GM13976 (cell line): ENCODE measurements at places on chromosomes 13 and 19.

GRCh38 chr19:46932346-46932745 is 71.5 kb downstream of the ARHGAP35 start:
- DNase-seq, result no peak

GRCh38 chr19:19655051-19655594 is 8.4 kb downstream of the ATP13A1 start:
- DNase-seq, result peak; percentile 23

DNA sequence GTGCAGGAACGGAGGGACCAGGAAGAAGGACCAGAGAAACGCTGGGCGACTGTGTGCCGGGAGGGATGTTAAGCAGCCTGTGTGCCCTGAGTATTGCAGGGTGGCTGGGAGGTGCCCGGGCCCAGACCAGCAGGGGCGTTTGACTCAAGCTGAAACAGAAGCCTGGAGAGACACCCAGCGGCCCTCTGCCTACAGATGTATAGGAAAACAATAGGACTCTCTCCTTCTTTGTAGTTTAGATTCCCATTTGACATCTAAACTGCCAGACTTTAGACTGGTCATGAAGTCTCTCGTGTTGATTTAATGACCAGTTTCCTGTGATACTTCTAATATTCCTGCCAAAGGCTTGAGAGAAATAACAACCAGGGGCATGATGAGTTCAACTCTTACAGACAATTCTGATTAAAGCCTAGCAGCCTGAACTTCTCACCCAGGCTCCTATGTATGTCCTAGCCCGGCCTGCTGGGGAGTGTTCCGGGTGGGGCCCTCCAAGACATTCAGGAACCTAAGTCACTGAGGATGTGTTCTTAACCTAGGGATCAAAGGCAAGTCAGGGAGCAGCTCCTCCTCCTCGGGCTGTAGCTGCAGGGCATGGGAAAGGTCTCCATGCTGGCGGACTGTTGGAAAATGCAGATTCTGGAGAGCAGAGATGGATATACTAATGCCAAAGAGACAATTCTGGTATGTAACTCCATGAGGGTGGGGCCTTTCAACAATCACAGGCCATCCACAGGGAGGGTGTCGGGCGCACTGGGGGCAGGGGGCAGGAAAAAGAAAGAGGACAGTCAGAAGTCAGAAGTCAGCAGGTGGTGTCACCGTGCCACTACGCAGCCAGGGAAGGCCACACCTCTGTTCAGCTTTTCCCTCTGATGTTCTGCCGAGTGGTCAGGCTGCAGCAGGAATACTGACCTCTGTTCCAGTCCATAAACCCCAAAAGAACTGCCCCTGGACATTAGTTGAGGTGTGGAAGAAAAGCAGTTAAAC is 131.8 kb downstream of the STARD13 start:
- DNase-seq, result no peak

DNA sequence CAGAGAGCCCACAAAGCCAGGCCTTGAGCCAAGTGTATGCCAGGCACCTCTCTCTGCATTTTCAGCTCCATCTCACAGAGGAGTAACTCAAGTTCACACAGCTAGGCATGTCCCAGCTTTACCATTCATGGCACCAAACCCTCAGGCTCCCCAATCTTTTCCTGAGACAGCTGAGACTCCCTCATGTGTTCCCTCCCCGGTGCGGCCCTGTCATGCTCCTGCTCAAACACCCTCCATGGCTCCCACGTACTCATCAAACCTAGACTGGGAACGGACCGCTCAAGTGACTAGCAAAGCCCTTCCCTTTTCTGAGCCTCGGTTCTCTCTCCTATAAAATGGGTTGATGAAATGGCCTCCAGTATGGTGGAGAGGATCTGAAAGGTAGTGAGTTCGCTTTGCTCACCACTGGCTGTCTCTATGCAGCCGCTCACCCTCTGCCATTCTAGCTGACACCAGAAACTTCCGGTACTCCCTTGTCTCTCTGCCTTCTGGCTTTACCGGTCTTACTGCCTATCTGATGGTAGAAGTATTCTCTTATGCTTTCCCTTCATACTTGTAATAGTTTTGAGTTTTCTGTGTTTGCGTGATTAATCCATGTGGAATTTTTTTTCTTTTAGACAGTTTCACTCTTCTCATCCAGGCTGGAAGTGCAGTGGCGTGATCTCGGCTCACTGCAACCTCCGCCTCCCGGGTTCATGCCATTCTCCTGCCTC is 7.8 kb upstream of the SLC44A2 start:
- no peak for DNase-seq

- no peak for DNase-seq
These were observed 278.0 kb downstream of the ITGBL1 start for GRCh38 chr13:101730420-101731000.

- no peak for DNase-seq
These were observed 1214.1 kb downstream of the DIAPH3 start for GRCh38 chr13:58949646-58950045.

- no peak for DNase-seq
These were observed 5.3 kb downstream of the FAM187B start for GRCh38 chr19:35223084-35223790.

DNA sequence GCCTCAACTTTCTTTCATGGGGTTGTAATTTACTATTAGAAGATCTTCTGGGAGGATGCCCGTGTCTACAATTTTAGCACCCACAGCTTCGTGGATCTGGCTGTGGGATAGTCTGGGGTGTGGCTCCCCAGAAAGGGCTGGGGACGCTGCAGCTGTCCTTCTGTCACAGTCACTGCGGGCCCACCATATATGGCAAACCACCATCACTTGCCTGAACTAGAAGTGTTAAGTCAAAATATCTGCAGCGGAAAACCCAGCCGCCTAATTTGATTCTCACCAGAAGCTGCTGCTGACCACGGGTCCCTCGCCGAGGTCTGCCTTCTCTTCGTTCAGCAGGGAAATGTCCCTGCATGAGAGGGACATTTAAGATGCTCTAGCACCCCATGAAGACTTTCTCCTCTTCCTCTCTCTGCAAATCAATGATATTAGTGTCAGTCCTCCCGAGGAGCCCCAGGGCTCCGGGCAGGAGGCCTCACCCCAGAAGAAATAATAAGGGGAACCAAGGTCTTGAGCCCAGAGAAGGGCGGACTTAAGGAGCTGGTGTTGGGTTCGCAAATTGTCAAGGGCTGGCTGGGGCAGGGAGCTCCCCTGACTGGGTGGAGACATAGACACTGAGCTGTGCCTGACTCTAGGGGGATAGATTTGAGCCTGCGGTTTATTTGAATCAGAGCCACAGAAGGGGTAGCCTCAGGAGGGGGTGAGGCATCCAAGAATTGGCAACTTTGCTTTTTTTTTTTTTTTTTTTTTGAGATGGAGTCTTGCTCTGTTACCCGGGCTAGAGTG is 3.0 kb upstream of the MATK start:
- DNase-seq, result no peak

DNA sequence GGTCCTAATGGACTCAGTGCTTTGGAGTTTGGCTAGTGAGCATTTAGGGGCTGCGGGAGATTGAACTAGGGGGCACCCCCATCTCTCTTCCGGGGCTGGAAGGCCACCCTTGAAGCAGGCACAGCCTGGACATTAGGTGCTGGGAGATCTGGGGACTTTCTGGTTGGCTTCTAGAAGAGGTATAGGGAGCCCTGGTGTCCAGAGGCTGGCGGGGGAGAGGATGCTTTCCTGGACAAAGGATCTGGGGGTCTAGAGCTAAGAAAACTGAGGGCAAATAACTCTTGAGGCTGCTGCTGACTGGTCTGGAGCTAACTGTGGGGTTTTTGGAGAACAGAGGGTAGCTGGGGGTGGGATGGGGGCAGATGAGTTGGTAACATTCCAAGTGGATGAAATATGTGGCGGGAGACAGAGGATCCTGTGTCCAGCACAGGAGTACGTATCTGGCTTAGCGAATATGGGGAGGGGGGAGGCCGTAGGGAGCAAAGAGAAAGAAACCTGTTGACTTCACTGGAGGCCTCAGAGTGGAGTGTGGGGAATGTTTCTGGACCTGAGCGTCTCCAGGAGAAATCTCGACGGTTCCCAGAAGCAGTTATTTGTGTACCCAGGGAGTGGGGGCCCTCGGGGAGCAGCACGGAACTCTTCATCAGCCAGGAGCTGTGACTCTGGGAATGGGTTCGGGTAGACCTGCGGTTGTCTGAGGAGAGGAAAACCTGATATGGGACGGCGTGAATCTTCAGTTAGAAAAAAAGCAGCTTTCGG is 1.4 kb downstream of the HNRNPUL1 start:
- DNase-seq, result peak; percentile 35

DNA sequence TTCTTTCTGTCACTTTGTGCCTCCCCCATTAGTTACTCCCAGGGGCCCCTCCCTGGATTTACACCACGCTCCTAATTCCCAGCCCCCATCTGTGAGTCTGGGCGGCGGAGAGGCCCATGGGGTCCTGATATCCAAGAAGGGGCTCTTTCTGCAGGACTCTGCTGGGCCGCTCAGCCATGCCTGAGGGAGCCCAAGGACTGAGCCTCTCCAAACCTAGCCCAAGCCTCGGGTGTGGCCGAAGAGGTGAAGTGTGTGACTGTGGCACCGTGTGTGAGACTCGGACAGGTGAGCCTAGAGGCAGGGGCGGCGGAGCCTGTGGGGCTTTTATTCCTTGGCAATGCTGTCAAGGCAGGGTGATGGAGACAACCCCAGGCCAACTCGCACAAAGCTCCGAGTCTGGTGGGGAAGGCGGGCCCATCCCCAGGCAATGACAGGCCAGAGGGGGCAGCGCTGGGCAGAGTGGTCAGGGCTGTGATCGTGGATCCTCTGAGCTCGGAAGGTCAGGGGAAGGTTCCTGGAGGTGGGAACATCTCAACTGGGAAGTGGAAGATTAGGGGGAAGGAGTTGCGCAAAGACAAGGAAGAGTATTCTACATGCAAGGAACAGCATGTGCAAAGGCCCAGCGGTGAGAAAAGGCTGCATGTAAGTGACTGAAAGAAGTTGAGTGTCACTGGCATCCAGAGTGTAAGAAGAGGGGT is 1.6 kb downstream of the PLEKHG2 start:
- DNase-seq, result no peak

DNA sequence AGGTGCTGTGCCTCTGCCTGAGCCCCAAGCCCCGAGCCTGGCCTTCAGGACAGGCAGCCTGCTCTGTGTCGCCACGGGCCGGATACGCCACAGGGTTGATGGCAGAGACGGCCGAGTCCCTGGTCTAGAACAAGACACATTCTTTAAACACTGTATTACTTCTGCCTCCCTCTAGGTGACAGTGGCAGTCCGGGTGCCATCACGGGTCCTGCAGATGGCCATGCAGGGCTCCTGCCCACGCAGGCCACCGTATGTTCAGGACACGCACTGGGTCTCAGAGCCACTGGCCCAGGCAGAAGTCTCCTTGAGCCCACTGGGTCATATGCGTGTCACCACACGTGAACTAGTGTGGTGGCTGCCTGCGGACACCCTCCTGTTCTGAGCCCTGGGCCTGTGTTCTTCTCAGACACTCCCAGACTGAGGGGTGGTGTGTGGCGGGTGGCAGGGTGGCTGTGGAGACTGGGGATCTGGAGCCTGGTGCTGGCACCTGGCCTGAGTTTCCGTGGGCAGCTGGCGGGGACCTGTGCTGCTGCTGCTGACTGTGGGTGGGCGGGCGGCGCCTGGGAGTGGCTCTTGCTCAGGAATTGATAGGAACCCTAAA is 4.4 kb downstream of the PLEKHJ1 start:
- no peak for DNase-seq

DNA sequence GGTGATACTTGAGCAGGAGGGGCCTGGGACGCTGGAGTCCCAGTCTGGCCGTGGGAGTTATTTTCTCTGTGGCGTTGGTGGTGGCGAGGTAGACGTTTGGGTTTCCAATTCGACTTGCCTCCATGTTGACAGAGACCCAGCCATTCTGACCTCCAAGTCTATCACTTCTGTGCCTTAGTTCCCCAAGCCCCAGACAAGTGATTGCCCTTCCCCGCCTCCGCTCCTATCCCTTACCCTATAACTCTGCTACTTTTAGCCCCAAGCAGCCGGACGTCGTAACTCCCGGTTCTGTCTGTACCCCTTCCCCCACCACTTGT is 549 bp downstream of the TIMM50 start:
- DNase-seq, result no peak

- DNase-seq, result no peak
These were observed 72.1 kb downstream of the RNASEH2B start for GRCh38 chr13:50981686-50982085.

- peak; percentile 77 for DNase-seq
These were observed 3.1 kb downstream of the KISS1R start for GRCh38 chr19:920051-920864.

DNA sequence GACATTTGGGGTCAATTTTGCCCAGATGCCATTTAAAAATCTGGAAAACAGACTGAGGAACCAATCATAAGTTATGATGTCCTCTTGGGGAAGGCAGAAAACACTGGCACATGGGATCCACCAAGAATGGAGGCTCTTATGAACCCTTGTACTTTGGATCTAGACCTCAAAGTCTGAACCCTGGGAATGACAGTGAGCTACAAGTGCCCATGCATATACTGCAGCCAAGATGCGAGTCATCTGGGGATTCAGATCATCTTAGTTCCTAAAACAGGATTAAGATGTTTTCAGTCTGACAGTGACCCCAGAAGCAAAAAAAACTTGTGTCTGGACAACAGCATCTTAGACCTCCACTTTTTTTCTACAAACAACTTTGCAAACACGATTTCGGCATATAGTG is 100.2 kb upstream of the SIAH3 start:
- DNase-seq, result no peak

DNA sequence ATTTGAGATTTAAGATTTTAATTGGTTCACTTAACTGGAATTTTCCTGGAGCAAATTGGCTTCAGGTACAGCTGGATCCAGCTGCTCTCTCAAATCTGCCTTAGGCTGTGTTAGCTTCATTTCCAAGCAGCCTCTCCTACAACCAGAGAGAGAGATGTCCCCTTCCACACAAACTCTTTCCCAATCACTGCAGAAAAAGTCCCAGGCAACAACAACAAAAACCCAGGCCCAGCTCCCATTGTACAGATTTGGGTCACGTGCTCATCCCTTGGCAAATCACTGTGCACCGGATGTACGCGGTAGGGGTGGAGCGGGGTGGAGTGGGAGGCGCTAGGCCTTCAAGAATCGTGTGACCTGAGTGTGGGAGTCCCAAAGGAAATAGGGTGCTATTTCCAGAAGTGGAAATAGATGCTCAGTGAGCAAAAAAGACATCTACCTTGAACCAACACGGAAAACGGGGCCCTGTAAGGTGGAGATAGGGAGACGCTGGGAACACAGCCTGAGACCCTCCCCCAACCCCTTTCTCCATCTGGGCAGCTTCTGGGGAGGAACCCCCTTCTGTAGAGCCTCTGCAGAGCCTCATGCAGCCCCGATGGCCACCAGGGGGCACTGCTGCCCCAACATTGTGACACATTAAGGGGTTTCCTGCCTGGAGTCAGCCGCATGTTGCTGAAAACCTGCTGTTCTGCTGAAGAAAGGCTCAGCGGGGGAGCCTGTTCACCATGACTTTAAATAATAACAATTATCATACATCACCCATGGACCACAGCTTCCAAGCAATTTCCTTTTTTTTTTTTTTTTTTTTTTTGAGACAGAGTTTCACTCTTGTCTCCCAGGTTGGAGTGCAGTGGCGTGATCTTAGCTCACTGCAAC is 25.4 kb downstream of the HPN start:
- DNase-seq, result peak; percentile 92

DNA sequence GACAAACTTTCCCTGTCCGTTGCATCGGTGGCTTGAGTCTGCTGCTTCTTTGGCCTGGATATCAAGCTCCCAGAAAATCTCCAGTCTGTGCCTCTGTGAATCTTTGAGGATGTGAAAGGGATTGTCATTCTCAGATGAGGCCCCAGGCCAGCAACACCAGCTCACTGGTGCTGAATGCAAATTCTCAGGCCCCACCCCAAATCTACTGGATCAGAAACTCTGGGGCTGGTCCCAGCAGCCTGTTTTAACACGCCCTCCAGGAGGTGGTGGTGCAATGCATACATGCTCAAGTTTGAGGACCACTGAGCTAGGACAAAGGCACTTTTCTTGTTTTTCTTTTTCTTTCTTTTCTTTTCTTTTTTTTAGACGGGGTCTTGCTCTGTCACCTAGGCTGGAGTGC is 23.6 kb downstream of the TNFSF11 start:
- DNase-seq, result no peak
